ENCODE measurements at places on chromosomes 5 and 9. TPM values are rescaled to one million over a fixed set of nuclear protein-coding genes. Genes with fewer than 3 reads are reported as not detected.

LCN2 gene
- total RNA-seq, result not detected

GGTA1 gene
- total RNA-seq, result 0.13 TPM

CDKN2B-AS1 gene
- 6.7 TPM for total RNA-seq

IL5 gene
- total RNA-seq, result not detected

PCDH12 gene
- total RNA-seq, result 2.8 TPM
